Mesenchymal stem cell (in vitro differentiated cells and primary cell): ENCODE measurements at places on chromosomes 7 and 10.

GRCh38 chr10:77862595-77862994 is 64.0 kb downstream of the DLG5 start:
- peak; percentile 58 for DNase-seq

GRCh38 chr10:21144047-21144446 is 246.9 kb upstream of the NEBL start:
- no peak for DNase-seq

GRCh38 chr7:23743226-23743625 is 33.2 kb downstream of the STK31 start:
- no peak for DNase-seq

GRCh38 chr7:22853138-22853537 is 30.5 kb upstream of the TOMM7 start:
- no peak for DNase-seq

DNA sequence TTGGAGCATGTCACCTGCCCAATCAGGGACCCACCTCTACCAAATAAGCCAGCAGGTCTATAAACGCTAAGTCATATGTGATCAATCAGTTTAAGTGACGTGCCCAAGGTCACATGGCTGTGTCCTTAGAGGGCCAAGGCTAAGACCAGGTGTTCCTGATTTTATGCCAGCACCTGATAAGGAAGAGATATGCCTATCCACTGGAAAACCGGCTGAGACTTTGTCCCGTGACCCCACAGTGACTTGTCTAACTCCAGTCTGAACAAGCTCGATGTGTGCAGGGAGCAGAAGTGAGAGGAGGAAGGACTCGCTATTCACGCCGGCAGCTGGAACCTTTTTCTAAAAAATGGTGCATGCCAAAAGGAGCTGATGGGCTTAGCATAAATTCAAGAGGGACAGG is 57.0 kb downstream of the PRKAG2 start:
- DNase-seq: no peak

DNA sequence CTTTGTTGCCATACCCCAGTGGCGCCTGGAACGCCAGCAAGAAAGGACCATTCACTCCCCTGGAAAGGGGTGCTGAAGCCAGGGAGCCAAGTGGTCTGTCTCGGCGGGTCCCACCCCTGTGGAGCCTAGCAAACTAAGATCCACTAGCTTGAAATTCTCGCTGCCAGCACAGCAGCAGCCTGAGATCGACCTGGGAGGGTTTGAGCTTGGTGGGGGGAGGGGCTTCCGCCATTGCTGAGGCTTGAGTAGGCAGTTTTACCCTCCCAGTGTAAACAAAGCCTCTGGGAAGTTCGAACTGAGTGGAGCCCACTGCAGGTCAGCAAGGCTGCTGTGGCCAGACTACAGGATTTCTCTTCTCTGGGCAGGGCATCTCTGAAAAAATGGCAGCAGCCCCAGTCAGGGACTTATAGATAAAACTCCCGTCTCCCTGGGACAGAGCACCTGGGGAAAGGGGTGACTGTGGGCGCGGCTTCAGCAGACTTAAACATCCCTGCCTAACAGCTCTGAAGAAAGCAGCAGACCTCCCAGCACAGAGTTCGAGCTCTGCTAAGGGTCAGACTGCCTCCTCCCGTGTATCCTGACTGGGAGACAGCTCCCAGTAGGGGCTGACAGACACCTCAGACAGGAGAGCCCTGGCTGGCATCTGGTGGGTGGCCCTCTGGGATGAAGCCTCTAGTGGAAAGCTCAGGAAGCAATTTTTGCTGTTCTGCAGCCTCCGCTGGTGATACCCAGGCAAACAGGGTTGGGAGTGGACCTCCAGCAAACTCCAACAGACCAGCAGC is 281.1 kb upstream of the SP4 start:
- no peak for DNase-seq

DNA sequence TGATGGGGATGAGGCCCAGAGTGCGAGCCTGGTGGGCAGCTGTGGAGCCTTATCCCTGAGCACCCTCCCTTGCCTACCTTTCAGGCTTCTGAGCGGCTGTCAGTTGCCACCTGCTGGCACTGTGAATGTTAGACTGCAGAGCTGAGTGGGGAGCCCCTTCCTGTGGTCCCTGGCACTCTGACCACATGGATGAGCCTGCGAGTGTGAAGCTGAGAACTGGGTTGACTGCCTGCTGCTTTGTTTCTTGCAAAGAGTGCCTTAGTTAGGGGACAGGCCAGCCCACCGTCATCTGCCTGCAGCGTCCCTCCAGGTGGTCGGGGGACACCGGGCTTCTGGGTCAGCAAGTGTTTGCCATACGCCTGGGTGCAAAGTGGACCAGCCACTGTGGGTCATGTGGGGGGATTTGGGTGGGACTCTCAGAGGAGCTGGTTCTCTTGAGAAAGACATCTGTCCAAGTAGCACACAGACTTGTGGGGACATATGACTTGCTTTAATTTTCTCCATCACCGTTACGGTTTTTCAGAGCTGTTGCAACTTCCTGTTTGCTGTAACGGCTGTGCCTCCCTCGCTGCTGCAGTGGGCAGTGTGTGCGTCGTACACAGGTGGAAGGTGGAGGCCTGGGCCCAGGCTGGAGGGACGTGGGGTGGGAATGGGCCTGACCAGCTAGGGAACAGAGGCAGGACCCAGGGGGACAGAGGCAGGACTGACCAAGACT is 13.7 kb downstream of the INPP5A start:
- no peak for DNase-seq
